HFFc6 (cell line): ENCODE measurements at places on chromosomes 1 and 21.

- no peak for DNase-seq
Observed at GRCh38 chr1:241638909-241639622, 1.1 kb downstream of the CHML start.

DNA sequence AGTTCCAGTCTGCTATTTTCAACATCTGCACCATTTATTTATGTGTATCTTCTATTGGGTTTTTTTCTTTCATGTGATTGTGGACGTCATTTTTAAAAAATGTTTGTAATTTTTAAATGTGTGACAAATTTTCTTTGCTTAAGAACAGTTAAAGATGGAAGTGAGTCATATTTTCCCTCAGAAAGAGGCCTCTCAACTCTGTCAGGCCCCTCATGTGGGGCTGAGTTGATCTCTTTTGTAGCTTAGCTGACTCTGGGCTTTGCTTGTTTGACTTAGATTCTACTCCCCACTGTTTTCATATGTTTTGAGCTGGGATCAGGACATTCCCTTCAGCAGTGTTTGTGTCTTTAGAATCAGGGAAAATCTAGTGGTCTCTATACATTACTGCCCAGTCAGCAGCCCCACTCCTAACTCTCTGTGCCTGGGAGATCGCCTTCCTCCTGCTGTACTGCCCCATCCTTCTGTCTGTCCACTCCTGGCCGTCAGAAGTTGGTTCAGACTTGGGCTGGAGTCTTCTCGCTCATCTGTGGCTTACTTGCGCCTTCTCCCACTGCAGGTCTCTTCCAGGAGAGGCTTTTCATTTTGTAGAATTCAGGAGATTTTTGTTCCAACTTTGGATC, 137.4 kb downstream of the DYRK1A start:
- peak; percentile 68 for DNase-seq

DNA sequence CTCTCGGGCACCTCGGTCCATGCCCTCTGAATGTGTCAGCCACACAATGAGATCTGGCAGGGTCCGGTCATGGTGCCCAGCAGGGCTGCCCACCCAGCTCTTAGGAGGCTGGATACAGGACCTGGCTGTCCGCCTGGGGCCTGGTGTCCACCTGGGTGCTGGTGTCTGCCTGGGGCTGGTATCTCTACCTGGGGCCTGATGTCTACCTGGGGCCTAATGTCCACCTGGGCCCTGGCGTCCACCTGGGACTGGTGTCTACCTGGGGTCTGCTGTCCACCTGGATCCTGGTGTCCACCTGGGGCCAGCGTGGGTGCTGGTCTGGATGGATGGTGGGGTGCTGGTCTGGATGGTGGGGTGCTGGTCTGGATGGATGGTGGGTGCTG, 45.1 kb upstream of the ACTRT2 start:
- DNase-seq = no peak

DNA sequence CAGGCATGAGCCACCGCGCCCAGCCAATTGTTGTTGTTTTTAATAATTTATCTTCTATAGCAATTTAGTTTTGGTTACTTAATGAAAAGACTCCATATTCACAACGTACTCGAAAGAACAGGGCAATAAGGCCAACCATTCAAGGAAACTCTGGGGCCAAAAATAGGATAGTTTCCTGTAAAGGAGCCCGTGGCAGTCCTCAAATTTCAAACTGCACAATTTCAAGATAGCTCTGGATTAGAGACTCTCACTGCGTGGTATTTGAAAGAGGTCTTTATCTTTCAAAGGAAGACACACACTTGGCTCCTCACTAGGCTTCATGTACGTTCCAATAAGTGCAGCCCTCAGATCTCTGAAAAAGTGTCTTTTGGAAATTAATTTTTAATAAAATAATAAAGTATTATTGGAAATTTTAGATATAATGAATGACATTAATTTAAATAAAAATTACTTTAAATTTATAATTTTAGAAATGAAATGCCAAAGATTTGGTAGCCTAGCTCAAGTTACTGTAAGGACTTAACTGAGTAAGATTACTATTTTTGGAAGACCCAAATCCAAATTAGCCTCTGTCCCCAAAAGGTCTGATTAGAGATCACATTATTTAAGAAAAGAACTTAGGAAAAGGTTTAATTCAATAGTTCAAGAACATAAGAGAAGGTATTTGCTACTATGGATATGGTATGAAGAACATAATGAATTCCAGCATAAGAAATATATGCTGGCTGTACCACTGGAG, 22.7 kb upstream of the DONSON start:
- DNase-seq = no peak

- no peak for DNase-seq
Observed at GRCh38 chr1:96580920-96581319, 140.7 kb upstream of the PTBP2 start.

- DNase-seq = no peak
Observed at GRCh38 chr1:203447151-203447550, 28.5 kb upstream of the PRELP start.

GRCh38 chr1:162390396-162391185, 9.1 kb downstream of the C1orf226 start:
- no peak for DNase-seq

DNA sequence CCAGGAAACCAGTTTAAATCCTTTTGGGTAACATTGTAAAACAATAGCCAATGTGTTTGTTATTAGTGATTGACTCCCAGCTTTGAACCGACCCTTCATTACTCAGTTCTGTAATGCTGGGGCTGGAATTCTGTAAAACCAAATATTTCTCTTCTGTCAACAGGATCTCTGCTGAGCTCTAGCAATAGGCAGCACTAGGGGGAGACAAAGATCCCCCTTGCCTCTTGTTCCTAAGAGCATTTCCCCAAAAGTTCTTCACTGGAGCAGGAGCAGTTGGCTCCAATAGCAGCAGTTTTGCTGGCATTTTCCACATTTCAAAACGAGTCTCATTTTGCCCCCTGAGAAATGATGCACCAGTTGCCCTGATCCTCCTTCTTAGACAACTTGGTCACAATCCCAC, 1671.1 kb downstream of the MRPL39 start:
- no peak for DNase-seq

DNA sequence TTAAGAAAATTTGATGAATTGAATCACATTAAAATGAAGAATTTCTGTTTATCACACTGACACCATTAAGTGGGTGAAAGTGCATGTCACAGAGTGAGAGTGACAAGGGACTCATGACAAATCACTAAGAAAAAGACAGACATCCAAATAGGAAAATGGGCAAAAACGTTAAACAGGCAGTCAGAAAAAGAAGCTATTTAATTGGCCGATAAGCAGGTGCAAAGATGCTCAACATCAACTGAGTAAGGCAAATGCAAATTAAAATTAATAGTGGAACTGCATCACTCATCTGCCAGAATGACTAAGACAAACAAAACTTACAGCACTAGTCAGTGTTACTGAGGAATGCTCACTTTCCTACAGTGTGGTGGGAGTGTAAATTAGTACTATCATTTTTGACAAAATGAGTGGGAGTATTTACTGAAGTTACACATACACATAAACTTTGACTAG, 39.2 kb upstream of the RUNX1 start:
- DNase-seq = no peak

DNA sequence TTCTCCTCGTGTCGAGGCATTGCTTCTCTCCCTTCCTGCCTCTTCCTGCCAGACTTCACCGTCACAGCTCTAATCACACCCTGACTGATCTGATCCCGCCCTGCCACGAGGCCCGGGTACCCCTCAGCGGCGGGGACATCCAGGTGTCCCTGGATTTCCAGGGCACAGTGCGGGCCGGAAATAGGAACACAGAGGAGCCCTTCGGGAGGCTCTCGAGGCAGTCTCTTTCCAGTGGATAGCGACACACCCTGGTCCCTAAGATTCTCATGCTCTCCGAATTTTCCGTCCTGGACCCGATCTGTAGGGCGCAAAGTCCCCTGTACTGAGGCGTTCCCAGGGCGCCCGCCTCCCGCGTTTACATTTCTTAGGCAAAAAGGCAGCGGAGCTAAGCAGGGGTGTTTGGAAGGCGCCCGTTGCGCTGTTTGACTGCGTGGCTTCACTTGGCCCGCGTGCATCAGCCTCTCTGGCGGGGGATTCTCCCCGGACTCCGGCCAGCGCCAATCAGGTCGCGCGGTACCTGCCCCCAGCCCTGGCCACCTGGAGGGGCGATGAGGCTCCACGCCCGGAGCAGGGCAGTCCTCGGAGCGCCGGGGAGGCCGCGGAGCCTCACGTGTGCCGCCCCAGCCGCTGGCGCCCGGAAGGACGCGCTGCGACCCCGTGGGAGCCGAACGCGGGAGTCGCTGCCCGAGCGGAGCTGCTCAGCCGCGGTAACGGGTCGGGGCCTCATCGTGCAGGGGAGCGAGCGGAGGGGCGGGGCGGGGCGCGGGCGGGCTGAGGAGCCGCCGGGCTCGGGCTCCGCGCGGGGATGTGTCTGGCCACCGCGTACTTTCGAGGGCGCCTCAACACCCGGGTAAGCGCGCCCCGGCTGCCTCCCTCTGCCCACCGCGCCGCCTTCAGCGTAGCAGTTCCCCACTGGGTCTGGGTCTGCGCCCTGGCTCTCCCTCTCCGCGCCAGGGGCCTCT, at the start of gene FAM163A:
Gene FAM163A, plus strand, starts transcription at position 575 of the 962 bp plus-strand sequence. CDS start 69,807 bp downstream, outside the sequence.
- DNase-seq = no peak

DNA sequence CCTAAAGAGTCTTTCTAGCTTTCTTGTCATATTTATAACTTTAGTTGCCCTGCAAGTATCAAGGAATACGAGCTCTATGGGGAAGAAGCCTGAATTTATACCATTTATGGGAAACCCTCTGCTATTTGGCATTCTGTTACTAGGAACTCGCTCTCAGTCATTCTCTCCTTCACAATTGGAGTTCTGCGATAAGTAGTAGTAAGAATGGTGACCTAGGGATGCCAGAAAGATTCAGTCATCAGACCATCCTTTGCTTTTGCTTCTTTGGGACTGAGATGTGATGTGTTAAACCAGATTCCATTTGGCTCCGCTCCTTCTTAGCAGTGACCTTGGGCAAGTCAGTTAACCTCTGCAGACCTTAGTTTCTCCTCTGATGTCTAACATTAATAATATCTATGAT, 256.5 kb downstream of the FGGY start:
- DNase-seq = no peak

DNA sequence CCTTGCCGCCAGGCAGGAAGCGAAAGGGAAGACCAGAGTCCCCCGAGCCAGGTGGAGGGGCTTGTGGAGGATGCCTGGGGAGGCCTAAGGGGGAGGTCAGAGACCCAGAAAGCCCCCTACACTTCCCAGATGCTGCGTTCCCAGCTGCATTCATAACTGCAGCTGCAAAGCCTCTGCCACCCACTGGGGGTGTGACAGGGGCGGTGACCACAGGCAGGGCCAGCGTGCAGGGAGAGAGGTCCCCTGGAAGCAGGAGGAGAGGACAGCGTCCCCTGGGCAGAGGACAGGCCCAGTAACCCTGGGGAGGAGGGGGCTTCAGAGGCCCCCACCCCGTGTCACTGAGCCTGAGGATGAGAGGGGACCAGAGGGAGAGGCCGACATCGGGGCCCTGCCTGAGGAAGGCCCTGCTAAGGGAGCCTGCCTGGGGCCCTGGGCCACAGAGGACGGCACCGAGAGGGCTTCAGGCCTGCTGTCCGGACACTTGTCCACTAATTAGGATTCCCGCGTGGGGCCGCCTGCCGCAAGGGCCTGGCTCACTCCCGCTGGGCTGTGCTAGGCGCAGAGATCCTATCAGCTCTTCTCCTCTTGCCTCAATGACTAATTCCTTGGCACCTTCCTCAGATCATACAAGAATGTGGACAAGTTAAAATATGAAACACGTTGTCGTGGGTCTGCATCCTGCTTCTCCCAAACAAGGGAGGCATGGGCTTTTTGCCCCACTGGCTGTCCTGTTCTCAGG, 49.1 kb upstream of the CCDC27 start:
- DNase-seq = peak; percentile 40
